NCI-H187 treated with DMSO at 0.1 percent for 48 hours (cell line): ENCODE measurements at places on chromosomes 6 and 20.

DNA sequence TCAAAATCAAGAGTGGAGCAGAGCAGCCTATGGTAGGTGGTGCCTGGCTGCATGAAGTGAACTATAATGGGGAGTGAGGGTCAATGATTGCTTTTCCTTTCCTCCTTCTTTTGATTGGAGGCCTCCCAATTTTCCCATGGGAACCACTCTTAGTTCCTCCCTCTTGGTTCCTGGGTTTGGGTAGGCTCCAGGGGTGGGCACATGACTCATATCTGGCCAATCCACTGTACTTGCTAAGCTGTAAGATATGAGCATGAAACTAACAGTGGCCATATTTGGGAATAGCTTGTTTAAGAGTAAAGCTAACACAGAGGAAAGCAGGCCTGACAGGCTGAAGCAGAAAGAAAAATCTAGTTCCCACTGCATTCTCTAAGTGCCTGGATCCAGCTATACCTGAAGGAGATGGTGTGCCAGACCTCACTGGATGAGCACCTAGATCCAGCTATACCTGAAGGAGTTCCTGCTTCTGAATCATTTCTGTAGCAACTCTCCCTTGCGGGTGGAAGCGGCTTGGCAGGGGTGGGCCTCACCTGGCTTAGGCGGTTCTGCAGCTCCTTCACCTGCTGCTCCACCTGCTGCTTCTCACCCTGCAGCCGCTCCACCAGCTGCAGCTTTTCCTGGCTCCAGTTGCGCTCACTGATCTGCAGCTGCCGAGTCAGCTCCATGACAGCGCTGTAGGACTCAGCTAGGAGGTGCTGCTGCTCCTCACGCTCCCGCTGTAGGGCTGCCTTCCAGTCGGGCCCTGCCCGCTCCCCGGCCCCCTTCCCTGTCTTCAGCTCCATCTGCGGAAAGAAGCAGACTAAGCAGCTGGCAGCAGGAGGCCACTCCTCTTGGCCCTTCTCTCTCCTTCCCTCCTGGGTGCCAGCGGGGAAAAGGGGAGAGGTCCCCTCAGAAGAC, 29.0 kb upstream of the DSN1 start:
- DNase-seq: no peak

- DNase-seq: no peak
These were observed 38.5 kb upstream of the TFB1M start for GRCh38 chr6:155352811-155353210.

GRCh38 chr20:54123587-54124180, 50.1 kb downstream of the CYP24A1 start:
- peak; percentile 32 for DNase-seq

GRCh38 chr20:63737945-63738686, 1.5 kb upstream of the SLC2A4RG start:
- DNase-seq: no peak

- DNase-seq: no peak
These were observed 881 bp upstream of the MCM3 start for GRCh38 chr6:52285177-52286068.

- DNase-seq: no peak
These were observed 297.2 kb downstream of the GJA1 start for GRCh38 chr6:121732641-121733040.

- DNase-seq: no peak
These were observed 41.1 kb downstream of the KLHL31 start for GRCh38 chr6:53624502-53624901.

GRCh38 chr6:33080127-33081089, 4.6 kb downstream of the HLA-DPB1 start:
- DNase-seq: no peak

DNA sequence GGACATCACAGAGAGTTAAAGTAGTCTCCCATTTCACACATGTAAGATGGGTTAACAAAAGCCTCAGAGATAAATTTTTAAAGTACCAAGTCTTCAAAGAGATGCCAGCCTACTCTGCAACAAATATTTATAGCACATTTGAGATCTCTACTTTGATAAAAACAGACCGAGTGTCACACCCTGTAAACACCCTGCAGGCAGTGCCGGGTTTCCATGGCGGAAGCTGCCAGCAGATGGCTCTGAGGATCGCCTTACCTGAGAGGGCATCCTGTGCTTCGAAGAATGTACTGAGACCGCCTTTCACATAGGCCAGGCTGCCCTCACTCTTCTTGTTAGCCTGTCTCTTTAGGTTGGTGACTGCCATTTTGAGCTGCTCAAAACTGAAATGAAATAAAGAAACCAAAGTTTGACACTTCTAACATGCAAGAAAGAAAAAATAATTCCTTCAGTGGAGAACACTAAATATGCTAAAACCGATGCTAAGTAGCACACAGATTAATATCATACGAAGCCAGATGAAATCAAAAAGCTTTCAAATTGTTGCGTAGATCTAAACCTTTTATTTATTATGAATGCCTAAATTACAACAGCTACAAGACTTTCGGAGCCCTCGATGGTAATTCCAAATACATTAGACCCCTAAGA, 39.3 kb downstream of the HUS1B start:
- no peak for DNase-seq

DNA sequence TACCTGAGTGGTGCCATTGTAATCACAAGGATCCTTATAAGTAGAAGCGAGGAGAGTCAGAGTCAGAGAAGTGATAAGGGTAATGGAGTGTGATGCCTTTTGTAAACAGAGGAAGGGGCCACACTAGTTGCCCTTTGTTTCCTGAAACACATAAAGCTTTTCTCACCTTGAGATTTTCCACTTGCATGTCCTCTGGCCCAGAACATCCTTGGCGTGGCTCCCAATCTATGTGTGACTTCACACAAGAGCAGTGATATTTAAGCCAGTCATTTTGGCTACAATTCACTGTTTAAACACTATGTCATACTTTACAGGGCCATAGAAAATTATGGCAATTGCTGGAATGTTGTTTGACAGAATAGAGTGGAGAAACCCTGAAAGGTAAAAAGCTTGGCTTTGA, 121.2 kb upstream of the BTN3A2 start:
- no peak for DNase-seq

- DNase-seq: no peak
These were observed 3.6 kb downstream of the MAP3K7 start for GRCh38 chr6:90583179-90583835.

DNA sequence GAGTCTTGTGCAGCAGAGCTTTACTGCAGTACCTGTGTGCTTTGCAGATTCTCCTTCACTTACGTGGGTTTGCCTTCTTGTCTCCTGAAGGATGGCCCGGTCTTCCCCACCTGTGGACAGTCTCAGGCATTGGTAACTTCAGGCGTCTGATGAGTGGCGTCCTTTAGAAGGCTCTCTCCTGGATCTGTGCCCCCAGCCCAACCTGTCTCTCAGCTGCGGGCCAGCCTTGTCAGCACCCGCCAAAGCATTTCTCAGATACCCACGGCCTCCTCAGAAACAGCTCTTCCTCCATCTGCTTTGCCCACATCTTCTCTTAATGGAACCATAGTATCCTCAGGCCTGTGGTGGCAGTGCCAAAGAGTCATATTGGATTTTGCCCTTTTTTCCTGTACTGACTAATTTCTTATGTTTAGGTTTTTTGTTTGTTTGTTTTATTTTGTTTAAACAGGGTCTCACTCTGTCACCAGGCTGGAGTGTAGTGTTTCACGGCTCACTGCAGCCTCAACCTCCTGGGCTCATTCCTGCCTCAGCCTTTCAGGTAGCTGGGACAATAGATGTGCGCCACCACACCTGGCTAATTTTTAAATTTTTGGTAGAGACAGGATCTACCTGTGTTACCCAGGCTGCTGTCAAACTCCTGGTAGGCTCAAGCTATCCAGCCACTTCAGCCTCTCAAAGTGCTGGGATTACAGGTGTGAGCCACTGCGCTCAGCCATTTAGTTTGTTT, 96.6 kb downstream of the ARID1B start:
- no peak for DNase-seq

GRCh38 chr6:160931378-160932310, 59.9 kb upstream of the MAP3K4 start:
- DNase-seq: no peak

- DNase-seq: no peak
These were observed 359.8 kb downstream of the EPM2A start for GRCh38 chr6:145375502-145375901.

DNA sequence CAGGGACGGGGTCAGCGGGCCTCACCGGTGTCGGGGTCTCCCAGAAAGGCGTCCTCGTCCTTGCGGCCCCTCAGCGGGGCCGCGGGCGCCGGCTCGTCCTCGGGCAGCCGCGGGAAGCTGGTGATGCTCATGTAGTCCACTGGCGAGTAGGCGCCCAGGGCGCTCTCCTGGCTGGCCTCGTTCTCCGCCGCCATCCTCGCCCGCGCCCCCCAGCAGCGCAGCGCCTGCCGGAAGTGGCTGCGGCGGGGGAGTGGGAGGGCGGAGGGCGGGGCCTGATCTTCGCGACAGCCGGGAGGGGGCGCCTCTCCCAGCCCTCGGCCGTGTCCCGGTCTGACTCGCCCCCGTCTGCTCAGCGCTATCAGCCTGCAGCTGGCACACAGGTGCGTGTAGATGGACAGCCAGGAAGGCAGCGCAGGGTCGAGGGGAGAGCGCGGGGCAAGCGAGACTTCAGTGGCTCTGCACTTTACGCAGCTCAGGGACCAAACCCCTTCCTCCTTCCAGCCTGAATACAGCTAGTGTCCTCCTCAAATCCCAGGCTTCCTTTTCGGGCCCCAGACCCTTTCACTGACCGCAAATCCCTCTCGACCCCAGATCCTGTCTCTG, at the start of gene GGT7:
Gene GGT7 (minus strand): TSS at position 235 of the 603 bp plus-strand sequence. CDS start 41 bp downstream, at position 194.
- no peak for DNase-seq

GRCh38 chr20:57809661-57810172, 99.9 kb upstream of the PMEPA1 start:
- no peak for DNase-seq
